ENCODE measurements at places on chromosomes 5 and 9.

DNA sequence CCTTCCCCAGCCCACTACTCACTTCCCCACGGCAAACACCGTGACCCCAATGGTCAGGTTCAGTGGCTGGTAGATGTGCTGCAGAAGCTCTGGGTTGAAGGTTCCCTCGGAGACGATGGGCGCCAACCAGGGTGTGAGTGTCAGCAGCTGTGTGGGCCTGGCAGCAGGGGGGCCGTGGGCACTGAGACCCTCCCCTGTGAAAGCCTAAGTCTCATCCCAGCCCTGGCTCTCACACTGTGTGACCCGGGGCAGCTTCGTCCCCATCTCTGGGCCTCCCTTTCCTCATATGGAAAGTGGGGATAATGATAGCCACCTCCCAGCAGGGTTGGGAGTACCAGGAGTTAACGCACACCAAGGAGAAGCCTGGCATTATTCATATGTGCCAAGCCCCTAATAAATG, 8.6 kb downstream of the GBGT1 start:
- no peak for DNase-seq

DNA sequence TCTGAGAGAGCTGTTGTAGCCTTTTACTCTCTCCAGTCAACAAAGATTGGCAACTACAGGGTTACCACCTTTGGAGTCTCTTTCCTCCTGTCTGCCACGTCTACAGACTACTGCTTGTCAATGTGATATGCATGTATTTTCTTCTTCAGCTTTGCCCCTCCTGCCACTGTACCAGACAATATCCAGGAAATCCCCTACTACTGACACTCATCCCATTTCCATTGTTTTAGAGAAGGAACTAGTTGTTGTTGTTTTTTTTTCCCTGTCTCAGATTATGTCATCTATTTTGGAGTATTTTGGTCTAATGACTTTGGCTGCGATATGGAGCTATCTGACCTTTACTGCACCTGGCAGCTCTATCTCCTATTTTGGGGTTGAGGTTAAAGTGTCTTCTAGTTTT, 50.1 kb upstream of the MACIR start:
- no peak for DNase-seq

- no peak for DNase-seq
Measured at GRCh38 chr5:18754201-18754600, 1119.9 kb downstream of the TAF11L14 start.

GRCh38 chr5:59180515-59180914, 597.6 kb downstream of the RAB3C start:
- no peak for DNase-seq

DNA sequence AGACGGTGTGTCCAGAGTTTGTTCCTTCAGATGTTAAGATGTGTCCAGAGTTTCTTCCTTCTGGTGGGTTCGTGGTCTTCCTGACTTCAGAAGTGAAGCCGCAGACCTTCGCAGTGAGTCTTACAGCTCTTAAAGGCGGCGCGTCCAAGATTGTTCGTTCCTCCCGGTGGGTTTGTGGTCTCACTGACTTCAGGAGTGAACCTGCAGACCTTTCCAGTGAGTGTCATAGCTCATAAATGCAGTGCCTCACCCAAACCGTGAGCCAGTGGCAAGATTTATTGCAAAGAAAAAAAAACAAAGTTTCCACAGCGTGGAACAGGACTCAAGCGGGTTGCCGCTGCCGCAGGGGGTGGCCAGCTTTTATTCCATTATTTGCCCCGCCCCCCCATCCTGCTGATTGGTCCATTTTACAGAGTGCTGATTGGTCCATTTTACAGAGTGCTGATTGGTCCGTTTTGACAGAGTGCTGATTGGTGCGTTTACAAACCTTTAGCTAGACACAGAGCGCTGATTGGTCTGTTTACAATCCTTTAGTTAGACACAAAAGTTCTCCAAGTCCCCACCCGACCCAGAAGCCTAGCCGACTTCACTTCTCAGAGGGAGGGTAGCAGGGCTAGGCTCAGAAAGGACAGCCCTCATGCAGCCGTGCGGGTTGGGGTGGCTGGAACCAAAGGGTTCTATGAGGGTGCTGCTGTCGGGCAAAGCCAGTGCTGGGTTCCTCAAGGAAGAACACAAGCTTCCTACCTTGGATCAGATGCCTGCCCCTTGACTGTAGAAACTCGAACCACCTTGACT, 9.1 kb upstream of the RNF130 start:
- no peak for DNase-seq

- no peak for DNase-seq
Measured at GRCh38 chr9:94906181-94906580, 179.7 kb downstream of the AOPEP start.

- no peak for DNase-seq
Measured at GRCh38 chr9:14136047-14136635, 177.8 kb downstream of the NFIB start.

DNA sequence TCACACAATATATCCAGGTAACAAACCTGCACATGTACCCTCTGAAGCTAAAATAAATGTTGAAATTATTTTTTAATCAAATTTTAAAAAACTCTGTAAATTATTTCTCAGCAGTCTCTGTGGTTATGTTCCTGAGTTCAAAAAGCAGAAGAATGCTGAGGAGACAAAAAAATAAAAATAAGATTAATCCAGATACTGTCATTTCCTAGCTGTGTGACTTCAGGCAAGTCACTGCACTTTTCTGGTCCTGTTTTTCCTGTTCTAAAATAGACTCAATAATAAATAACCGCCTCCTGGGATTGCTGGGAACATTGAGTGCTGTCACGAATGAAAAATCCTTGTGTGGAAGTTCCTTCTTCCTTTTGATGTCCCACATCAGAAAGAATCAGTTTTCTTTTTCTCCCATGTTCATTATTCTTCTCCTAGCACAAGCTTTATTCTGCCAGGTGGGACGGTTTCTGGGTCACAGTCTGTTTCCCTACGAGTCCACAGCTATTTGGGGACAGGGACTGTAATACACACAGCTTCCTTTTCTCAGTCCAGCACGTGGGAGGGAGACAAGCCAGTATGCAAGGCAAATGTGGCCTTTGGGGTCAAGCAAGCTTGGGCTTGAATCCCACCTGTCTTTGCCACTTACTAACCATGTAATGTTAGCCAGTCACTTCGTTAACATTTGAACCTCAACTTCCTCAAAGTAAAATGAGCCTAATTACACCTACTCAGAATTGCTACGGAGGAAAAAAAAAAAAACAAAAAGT, 156.9 kb downstream of the TRIM32 start:
- no peak for DNase-seq

GRCh38 chr5:133366438-133366837, 245.9 kb downstream of the FSTL4 start:
- no peak for DNase-seq

GRCh38 chr5:174849426-174849825, 125.0 kb downstream of the MSX2 start:
- DNase-seq: no peak

- DNase-seq: no peak
Measured at GRCh38 chr5:78566747-78567425, 81.7 kb downstream of the LHFPL2 start.

DNA sequence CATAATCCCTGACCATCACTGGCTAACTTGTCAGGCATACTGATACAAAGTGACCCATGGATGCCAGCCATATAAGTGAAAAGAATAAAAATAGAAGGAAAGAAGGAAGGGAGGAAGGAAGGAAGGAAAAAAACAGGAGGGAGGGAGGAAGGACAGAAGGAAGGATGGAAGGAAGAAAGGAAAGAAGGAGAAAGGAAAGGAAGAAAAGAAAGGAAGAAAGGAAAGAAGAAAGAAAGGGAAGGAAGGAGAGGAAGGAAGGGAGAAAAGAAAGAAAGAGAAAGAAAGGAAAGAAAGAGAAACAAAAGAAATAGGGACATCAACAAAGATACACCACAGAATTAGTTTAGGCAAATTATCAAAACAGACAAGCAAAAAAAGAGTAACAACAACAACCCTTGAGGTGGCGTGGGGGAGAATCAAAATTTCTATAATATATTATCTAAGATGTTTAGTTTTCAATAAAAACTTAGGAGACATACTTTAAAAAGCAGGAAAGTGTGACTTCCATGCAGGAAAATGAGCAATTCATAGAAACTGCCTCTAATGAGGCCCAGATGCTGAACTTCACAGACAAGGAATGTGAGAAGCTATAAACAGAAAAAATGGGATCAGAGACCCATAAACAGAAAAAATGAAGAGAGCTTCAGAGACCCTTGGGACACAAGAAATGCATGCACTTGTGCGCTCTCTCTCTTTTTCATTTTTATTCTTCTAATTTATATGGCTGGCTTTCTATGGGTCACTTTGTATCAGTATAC, 96.1 kb upstream of the NFIL3 start:
- DNase-seq: no peak

DNA sequence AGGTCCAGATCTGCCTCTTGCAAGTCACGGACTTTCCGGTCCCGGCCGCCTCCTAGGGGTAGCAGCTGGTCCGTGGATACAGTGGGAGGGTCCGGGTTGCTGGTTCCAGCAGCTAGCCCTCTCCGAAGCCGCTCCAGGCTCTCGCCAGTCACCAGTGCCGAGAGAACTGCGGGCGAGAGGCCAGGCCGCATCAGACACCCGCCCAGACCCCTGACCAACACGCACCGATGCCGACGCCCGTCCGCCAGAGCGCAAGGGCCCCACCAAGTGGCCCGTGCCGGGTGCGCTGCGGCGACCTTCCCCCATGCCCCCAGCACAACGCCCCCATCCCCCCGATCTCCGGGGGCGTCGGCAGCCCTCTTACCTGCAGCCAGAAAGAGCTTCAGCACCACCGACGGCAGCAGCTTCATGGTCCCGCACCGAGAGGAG, 470 bp downstream of the HBEGF start:
- DNase-seq: no peak

DNA sequence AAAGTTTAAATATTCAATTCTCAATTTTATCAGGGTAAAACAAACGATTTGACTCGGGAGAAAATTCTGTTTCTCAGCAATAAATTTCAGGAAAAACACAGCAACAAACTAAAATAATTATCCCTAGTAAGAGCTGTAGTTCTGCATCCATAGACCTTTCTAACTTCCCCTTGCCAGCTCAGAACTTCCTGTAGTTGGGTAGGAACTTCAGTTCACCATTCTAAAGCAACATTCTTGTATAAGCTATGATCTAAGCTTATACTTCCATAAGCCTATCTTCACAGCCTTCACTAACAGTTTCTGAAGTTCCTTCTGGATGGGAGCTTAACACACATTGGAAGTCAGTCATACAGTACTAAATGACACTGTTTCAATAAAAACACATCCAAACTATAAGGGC, 96.6 kb downstream of the UBAP2 start:
- DNase-seq: peak; percentile 3

- DNase-seq: no peak
Measured at GRCh38 chr5:163612358-163613149, 107.1 kb downstream of the MAT2B start.

DNA sequence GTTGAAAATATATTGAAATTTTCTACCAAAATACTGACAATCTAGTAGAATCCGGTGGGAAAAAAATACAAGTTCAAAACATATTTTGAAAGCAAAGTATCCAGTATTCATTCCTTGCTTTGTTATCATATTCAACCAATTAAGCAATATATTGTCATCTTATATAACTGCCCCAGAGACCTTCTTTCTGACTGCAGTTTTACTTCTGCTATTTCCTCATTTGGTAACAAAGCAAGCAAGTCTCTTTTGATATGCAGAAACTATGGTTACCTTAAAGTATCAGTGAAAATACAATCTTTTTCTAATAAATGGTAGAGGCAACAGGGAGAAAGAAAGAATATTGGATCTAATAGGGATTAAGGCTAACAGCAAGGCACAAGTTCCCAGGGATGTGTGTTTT, 663.7 kb upstream of the MEF2C start:
- DNase-seq: no peak

GRCh38 chr9:104961701-104962359, 33.9 kb upstream of the ABCA1 start:
- no peak for DNase-seq

DNA sequence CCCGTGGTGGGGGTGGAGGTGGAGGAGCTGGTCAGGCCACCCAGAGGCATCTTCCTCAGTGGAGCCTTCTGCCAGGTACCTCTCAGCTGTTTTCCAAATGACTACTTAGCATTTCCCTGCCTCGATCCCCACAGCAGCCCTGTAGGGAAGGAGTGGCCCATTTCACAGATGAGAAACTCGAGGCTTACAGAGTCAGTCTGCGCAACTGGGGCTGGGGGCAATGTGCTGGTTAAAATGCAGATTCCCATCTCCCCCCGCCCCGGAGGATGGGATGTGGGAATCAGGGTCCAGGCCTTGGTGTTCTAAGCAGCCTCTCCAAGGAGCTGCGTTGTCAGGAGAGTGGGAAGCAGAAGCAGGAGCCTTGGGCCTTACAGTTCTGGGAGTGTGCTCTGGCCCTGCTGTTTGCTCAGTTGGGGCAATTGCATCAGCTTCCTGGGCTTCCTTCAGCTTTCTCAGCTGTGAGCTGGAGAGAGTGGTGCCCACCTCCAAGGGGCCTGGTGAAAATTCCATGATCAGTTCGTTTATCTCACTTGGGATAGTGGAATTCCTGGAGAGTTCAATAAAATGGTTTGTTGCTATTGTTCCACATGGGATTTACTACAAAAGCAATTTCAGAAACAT, 19.4 kb downstream of the ERGIC1 start:
- peak; percentile 34 for DNase-seq

DNA sequence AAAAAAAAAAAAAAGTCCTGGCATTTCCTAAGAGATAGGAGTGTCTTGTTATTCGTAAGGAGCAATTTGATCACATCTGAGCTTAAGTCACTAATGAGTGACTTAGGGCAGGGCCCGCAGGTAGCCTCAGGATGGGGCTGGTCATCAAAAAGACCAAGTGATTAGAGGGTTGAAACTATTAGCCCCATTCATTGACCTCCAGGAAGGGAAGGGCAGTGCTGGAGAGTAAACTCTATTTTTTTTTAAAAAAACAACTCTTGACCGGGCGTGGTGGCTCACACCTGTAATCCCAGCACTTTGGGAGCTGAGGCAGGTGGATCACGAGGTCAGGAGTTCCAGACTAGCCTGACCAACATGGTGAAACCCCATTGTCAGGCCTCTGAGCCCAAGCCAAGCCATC, 46.2 kb upstream of the IQGAP2 start:
- no peak for DNase-seq

DNA sequence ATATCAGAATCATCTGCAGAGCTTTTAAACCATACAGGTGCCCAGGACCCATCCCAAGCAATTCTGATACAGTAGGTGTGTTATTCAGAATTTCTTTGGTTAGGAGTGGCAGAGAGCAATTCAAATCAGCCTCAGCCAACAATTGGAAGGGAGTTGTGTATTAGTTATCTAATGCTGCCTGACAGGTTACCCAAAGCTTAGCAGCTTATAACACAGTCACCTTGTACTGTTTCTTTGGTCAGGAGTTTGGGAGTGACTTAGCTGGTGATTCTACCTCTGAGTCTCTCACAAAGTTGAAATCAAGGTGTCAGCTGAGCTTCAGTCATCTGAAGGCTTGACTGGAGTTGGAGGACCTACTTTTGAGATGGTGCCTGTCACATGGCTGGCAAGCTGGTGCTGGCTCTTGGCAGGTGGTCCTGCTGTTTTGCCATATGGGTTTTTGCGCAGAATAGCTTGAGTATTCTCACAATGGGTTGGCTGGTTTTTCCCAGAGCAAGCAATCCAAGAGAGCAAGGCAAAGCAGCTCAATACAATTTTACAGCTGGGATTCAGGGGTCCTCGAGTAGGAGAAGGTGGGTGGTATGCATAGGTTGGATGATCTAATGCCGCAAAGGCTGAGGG, 18.7 kb upstream of the CARNMT1 start:
- no peak for DNase-seq

- DNase-seq: peak; percentile 16
Measured at GRCh38 chr9:115192280-115192679, 74.3 kb upstream of the TNC start.
